ENCODE measurements at places on chromosomes 12 and 14. TPM values are rescaled to one million over a fixed set of nuclear protein-coding genes. Genes with fewer than 3 reads are reported as not detected.

- no peak overlapping the region for H3K27ac ChIP-seq
- H3K4me3 ChIP-seq = no peak overlapping the region
- peaks cover 17% of the 10 kb centered on the region for H3K4me1 ChIP-seq
- DNase-seq = no peak
Measured at GRCh38 chr14:24427537-24428508, 1.6 kb downstream of the CBLN3 start.

- no peak overlapping the region for H3K4me3 ChIP-seq
- H3K27me3 ChIP-seq = no peaks in the 10 kb centered on the region
- H3K27ac ChIP-seq = no peak overlapping the region
- peaks cover 16% of the 10 kb centered on the region for H3K4me1 ChIP-seq
Measured at GRCh38 chr12:68416826-68417225, 84.7 kb upstream of the MDM1 start.

GRCh38 chr14:51081209-51081608, 13.7 kb downstream of the TRIM9 start:
- no peak for DNase-seq
- no peaks in the 10 kb centered on the region for H3K36me3 ChIP-seq
- H3K4me1 ChIP-seq = no peaks in the 10 kb centered on the region
- H3K27me3 ChIP-seq = no peaks in the 10 kb centered on the region

JPH4 gene
- total RNA-seq = 0.15 TPM

MYRFL gene
- not detected for total RNA-seq

TMEM52B gene
- total RNA-seq = not detected

RAD51B gene
- 2.2 TPM for total RNA-seq

DDX23 gene
- 38.5 TPM for total RNA-seq

Measured in psoas muscle (tissue), 8 donors.